ENCODE measurements at places on chromosomes 1 and 21.

- no peak for DNase-seq
These were observed 389.2 kb downstream of the PLPP3 start for GRCh38 chr1:56189946-56190805.

- DNase-seq: no peak
These were observed 59.6 kb upstream of the DIP2A start for GRCh38 chr21:46399129-46399528.

GRCh38 chr1:243580072-243580471 is 270.0 kb downstream of the AKT3 start:
- DNase-seq: no peak

GRCh38 chr1:111463029-111463683 is 10.6 kb upstream of the C1orf162 start:
- no peak for DNase-seq

GRCh38 chr1:2866422-2867086 is 65.1 kb upstream of the TTC34 start:
- DNase-seq: no peak

DNA sequence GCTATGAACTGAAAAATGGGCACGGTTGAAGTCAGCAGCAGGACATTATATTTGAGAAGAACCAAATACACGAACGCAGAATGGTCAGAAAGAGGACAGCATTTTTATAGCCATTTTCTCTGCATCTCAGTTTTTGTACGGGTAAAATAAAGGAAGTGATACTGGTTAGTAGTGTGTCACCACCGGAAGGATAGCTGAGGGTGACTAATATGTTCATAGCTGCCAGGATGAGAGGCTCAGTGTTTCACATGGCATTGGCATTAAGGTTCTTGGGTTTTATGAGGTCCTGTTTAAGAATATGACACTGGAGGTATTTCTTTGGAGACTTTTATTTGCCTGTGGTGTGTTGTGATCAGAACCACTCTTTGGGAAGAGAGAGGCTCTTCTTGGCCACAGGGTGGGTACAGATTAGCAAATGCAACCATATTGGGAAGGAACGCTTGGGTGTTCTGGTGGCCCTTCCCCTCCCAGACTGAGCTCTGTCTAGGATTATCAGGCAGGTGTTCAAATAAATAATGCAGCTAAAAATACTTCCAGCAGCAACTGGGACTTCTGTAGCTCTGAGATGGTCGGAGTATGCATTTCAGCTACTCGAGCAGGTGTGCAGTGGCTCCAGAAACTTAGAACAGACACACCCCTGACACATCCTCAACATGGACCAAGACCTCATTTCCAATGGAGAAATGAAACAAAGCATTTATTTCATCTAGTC is 158.2 kb downstream of the PBX1 start:
- no peak for DNase-seq

DNA sequence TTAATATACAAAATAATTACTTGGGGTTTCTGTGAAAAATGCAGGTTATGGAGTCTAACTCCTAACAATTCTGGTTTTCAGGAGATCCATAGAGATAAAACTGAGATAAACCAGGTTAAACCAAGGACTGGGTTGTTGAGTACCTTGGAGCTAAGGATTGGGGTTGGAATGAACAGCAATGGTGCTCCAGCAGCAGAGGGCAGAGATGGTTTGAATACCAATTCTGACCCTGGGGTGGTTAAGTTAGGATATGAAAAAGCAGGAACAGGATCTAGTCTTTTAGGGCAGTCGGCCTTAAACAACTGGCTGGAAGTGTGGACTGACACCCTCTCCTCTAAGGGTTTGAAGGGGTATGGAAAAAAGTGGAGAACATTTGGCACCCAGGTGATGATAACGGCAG is 53.0 kb downstream of the UROD start:
- no peak for DNase-seq

DNA sequence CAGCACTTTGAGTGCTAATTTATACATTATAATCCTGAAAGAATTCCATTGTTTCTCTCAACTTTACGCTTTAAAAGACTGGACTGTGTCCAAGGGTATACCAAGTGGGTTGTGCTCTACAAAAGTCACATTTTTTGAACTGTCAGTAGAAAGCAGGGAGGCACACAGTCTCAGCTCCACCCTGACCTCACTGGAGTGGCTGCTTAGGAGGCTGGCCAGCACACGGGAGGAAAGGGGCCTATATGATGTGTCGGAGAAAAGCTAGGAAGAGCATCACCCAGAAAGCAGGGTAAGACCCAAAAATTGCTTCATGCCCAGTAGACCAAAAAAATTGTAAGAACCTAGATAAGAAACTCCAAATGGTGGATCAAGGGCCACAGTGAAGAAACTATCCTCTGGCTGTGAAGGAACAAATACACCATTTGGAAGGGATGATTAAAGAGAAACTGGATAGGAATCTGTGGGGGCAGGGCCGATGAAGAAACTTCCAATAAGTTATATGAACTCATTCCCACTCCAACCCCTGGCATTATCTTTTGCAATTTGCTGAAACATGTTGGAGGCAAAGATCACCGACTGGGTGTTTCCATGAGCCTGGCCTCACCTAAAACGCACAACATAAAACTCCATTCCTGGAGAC is 1.9 kb downstream of the S100A10 start:
- no peak for DNase-seq

GRCh38 chr1:229696385-229696784 is 70.3 kb downstream of the URB2 start:
- DNase-seq: no peak

- DNase-seq: no peak
These were observed 63.8 kb downstream of the FGGY start for GRCh38 chr1:59360729-59361128.

DNA sequence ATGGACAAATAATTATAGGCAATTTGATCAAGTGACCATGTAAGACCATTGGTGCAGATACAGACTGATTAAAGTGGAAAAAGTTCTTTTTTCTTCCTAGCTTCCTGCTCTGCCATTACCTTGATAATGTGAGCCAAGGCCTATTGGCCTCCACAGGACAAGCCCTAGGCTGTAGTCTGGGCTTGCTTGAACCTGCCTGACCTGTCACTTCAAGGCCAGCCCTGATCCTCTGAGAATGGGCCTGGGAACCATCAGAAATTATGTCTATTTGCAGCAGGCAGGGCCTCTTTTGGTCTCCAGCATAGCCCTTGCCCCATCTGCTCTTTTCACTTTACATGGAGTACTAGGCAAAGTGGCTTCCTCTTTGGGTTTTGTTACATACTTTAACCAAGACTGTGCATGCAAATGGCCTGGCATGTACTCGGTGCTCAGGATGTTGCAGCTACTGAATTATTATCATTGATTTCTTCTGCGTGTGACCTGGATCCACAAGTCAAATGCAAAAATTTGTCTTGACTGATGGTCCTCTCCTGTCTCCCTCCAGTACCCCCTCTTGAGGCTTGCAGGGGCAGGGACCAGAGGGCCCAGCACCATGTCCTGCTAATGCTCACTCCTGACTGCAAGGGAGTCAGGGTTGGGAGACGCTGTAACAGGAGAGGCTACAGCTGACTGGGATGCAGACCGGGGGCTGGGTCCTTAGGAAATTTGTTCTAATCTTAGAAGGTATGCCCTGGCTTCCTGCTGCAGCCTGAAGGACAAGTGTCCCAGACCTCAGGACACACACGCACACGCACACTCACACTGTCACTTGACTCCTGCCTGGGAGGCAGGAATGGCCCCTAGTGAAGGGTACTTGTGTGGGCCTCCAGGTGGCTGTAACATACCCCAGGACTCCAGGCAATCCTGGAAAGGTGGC is 39.4 kb downstream of the RCSD1 start:
- no peak for DNase-seq

- no peak for DNase-seq
These were observed 315.4 kb downstream of the DSCAM start for GRCh38 chr21:40531431-40532110.

DNA sequence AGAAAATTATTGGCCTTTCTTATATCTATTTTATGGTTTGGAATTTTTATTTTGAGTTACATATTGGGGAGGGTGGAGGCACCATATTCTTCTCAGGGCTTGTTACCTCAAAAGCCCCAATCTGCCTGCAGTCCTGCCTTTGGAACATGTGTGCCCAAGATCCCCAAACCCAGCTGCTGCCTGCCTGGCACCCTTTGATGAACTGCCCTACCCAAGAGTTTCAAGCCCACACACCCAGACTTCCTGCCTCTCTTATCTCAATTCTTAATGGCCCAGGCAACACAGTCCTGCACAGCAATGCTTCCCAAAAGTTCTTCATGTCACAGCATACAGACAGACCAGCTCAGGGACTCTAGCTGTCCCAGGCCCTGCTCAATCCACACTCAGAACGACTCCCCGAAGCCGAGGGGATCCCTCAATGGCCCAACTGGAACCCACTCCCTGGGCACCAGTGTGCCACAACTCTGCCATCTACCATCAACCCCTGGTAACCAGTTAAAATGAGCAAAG is 19.2 kb downstream of the OLFML2B start:
- DNase-seq: no peak

DNA sequence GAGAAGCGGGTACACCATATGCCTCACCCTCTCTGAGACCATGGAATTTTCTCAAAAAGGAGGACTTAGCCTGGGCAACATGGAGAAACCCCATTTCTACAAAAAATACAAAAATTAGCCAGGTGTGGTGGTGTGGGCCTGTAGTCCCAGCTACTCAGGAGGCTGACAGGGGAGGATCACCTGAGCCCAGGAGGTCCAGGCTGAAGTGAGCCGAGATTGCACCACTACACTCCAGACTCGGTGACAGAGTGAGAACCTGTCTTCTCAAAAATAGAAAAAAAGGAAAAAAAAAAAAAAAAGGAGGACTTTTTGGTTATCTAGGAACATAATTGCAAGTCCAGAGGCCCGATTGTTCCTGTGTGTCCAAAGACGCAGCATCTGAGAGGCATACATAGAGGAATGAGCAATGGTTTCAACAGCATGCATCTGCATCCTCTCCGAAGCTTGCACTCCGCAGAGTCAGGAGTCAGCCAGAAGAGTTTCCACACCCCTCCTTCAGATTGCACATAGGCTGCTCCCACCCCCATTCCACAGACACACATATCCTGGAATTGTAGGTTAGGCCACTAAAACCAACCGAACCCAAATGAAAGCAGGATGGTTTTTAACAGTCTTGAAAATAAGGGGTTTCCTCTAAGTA is 2.5 kb upstream of the TBX15 start:
- DNase-seq: no peak

- DNase-seq: no peak
These were observed 1.2 kb upstream of the DENND1B start for GRCh38 chr1:197776351-197777105.

DNA sequence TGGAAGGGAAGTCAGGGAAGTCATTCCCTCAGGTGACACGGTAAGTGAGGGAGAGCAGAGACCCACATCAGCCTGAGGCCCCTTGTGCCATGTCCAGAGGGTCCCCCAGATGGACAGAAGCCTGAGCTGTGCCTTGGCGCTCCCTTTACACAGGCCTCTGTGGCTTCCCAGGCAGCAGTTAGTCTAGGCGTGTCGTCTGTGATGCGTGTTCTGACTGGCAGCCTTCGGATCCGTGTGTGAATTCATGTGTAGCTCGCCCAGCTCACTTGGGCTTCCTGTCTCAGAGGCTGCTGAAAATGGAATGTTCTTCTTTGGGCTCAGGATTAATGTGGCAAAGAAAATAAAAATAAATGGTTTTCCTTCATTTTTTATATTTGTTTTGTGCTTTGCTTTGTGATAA is 28.3 kb downstream of the PRMT2 start:
- no peak for DNase-seq

- DNase-seq: no peak
These were observed 5.9 kb downstream of the IL22RA1 start for GRCh38 chr1:24136956-24137539.

GRCh38 chr1:150477733-150478132 is 9.5 kb upstream of the TARS2 start:
- no peak for DNase-seq

DNA sequence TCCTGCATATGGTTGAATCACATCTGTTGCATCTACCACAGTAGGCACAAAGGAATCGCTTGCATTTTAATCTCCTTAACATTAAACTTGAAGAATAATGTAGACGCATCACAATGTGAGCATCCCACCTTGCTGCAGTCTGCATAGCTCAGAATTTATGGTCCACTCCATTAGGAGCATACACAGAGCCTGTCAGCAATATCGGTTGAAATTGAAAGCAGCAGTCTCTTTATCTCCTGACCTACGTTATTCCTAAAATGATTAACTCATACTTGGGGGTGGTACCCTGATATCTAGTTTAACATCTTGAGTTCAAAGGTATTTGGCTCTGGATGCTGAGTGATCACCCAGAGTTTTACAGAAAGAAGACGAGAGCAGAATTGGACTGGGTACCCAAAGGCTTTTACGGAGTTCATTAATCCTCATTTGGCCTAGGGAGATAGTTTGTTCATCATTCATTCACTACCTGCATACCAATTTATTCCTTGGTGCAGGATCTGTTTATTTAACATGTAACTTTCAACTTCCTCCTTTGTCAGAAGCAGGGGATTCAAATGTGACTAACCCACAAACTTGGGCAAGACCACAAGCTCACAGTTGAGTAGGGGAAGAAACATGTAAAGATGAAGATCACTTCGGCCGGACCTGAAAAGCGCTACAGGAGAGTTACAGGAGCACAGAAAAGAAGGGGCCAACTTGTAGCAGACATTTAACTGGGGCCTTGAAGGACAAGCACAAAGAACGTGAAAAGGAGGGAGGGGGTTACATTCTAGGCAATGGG is 187.9 kb downstream of the DAB1 start:
- DNase-seq: no peak

DNA sequence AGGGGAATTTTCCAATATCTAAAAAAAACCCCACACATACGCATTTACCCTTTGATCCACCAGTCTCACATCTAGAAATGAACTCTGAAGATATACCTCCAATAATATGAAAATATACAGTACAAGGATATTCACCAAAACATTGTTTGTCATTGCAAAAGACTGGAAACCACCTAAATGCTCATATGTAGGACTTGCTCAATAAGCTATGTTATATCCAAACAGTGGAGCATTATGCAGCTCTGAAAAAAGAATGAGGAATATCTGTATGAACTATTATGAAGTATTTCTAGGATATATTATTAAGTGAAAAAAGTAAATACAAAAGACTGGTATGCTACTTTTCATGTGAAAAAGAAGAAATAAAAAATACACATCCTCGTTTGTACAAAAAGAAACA is 43.6 kb downstream of the CD55 start:
- no peak for DNase-seq

- DNase-seq: no peak
These were observed 239.8 kb upstream of the C1orf105 start for GRCh38 chr1:172180501-172181285.
